ENCODE measurements at places on chromosomes 6 and 20. TPM values are rescaled to one million over a fixed set of nuclear protein-coding genes. Genes with fewer than 3 reads are reported as not detected.

- no peak overlapping the region for H3K4me3 ChIP-seq
- no peaks in the 10 kb centered on the region for H3K36me3 ChIP-seq
- peaks cover 8% of the 10 kb centered on the region for H3K4me1 ChIP-seq
- DNase-seq: no peak
- H3K27ac ChIP-seq: no peak overlapping the region
- peaks cover 58% of the 10 kb centered on the region for H3K27me3 ChIP-seq
These were observed 121.1 kb downstream of the TRIM27 start for GRCh38 chr6:28802417-28803336.

Gene TNFAIP3
- 43.9 TPM for total RNA-seq

GRCh38 chr20:11888648-11889047, 29.0 kb upstream of the BTBD3 start:
- no peak overlapping the region for H3K27ac ChIP-seq
- H3K4me3 ChIP-seq: no peak overlapping the region

Gene CALHM5
- total RNA-seq: not detected

- peaks cover 13% of the 10 kb centered on the region for H3K4me1 ChIP-seq
- no peak for DNase-seq
- H3K36me3 ChIP-seq: peaks cover 2% of the 10 kb centered on the region
These were observed 80.4 kb upstream of the ZNF184 start for GRCh38 chr6:27553123-27553904.

Gene RPP40
- total RNA-seq: 6.2 TPM

- H3K27me3 ChIP-seq: peaks cover 21% of the 10 kb centered on the region
- no peaks in the 10 kb centered on the region for H3K36me3 ChIP-seq
- no peak overlapping the region for H3K4me3 ChIP-seq
These were observed 24.3 kb upstream of the DLGAP4 start for GRCh38 chr20:36281785-36282380.

GRCh38 chr6:33249732-33250630, 21.7 kb downstream of the VPS52 start:
- peaks cover 39% of the 10 kb centered on the region for H3K4me1 ChIP-seq
- peaks cover 28% of the 10 kb centered on the region for H3K36me3 ChIP-seq
- DNase-seq: peak; percentile 10

DNA sequence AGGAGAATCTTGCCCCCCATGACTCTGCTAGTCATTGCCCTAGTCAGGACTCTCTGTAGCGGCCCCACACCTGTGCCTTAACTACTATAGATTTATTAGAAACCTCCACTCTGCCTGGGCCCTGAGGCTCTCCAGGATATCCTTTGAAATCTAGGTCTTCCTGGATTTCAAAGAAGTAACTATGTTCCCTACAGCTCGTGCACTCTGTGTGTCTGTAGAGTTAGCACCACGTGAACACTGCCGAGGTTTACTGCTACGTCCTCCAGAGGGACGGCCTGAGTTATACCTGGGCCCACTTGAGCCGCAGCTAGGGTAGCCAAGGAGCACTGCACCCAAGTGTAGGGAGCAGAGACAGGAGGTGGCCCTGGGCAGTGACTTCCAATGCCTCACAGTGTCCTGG, 19.8 kb downstream of the GLP1R start:
- H3K4me1 ChIP-seq: no peaks in the 10 kb centered on the region
- no peak overlapping the region for H3K4me3 ChIP-seq
- H3K27me3 ChIP-seq: peaks cover 3% of the 10 kb centered on the region
- H3K27ac ChIP-seq: no peak overlapping the region

- H3K27me3 ChIP-seq: no peaks in the 10 kb centered on the region
- no peak overlapping the region for H3K4me3 ChIP-seq
- H3K27ac ChIP-seq: no peak overlapping the region
These were observed 712.9 kb upstream of the MAP3K7 start for GRCh38 chr6:91299544-91300491.
